ENCODE measurements at places on chromosomes 2 and 18.

GRCh38 chr2:216216951-216217903 lies 108.1 kb downstream of the XRCC5 start:
- no peak for DNase-seq

GRCh38 chr18:49563701-49564517 lies 2.1 kb downstream of the LIPG start:
- no peak for DNase-seq

DNA sequence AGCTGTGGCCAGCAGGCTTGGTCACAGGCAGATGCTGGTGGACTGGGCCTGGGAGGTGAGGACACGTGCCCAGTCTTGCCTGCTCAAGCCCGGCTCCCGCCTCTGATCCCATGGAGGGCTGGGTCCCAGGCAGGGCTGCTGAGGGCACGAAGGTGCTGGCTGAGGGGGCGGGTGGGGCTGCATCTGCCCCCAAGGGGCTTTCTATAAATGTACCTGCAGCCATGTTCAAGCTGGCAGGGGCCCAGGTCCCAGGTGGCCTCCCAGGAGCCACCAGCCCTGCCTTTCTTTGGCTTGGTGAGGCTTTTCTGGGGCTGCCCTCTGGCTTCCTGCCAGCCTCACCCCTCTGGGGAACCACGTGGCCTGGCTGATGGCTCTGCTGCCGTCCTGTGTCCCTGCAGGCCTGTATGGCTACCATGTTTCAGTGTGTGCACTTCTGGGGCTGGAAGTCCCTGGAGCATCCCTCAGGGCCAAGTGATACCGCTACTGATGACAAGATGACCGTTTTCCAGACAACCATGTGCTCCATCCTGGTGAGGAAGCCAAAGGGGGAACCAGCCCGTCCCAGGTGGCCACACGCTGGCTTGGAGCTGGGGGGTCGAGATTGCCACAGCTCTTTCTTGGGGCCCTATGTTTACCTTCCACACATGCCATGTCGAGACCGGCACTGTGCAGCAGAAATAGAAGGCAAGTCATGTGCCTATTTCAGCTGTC lies 23.2 kb downstream of the HJURP start:
- no peak for DNase-seq

- DNase-seq = no peak
Measured at GRCh38 chr2:44679584-44679983, 261.9 kb upstream of the SIX3 start.
